NCI-H1048 (cell line): ENCODE measurements at places on chromosomes 4 and X.
A peak's percentile ranks its signal among the peaks of the same experiment; 100 is the strongest.

DNA sequence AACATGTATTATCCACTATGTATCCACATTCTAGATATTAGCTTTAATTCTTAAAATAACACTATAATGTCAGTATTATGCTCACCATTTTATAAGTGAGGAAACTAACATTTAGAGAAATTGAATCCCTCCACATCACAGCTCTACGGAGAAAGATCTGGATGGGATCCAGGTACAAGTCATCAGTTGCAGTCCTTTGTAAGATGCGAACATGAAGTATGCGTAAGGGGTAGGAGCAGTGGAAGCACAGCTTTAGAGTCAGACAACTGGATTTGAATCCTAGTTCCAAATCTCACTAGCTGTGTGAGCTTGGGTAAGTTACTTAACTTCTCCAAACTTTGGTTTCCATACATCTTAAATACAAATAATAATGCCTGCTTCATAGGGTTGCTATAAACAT lies 162.5 kb downstream of the ATP10D start:
- no peak for DNase-seq

DNA sequence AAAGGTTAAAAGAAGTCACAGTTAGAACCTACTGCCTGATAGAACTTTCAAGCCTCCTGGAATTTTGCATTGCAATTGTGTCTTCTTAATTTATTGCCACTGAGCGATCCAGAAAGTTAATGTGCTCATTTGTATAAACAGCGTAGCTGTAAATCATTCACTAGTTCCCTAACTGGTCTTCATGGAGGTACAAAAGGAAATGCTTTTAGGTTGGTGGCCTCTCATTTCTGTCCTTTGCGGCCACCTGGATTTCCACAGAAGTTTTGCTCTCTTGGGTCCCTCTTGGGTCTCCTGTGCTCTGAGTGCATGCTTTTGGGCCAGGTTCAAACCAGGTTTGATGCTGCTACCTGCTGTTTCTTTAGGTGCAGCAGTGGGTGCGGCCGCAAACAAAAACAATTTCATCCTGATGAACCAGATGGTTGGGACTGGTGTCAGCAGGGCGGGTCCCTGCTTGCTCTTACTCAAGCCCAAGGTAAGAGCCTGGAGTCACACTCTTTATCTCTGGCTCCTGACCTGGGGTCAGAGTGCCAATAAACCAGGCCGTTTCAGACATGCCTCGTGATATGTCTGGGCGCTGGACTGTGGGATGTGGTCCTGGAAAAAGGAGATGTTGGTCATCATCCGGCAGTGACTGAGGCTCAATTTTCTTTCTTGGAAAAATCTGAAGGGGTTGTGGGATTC lies 270.1 kb downstream of the PTTG2 start:
- DNase-seq = no peak

- no peak for DNase-seq
Observed at GRCh38 chr4:42159271-42160001, 7.0 kb upstream of the BEND4 start.

DNA sequence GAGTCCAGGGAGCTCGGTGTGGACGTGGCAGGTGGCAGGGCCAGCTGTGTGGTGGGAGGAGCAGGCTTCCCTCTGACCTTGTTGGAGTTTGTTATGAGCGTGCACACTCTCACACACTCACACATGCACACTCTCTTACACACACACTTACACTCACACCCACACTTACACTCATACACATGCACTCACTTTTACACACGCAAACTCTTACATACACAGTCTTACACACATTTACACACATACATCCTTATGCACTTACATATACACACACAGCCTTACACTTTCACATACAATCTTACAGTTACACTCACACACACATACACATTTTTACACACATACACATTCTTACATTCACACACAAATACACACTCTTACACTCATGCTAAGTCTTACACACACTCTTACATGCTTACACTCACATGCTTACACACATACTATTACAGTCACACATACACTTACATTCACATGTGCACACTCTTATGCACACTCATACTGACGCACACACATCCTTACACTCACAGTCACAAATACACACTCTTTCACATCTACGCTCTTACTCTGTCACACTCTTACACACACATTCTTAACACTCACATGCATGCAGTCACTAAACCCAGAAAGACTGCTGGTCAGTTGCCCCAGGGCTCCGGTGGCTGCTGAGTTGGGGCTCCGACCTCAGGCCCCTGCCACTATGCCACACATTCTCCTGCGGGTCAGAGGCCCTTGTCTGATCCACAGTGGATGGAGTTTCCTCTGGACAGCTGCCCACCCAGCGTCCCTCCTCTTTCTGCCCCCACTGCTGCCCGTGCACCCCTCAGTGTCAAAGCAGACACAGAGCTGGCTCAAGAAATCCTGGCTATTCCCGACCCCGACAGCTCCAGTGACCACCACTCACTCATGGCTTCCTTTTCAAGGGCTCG lies 95.8 kb downstream of the ADRA2C start:
- no peak for DNase-seq

GRCh38 chr4:87420276-87420830 lies 2.0 kb upstream of the NUDT9 start:
- DNase-seq = no peak

GRCh38 chrX:21623778-21624501 lies 34.2 kb downstream of the KLHL34 start:
- no peak for DNase-seq

DNA sequence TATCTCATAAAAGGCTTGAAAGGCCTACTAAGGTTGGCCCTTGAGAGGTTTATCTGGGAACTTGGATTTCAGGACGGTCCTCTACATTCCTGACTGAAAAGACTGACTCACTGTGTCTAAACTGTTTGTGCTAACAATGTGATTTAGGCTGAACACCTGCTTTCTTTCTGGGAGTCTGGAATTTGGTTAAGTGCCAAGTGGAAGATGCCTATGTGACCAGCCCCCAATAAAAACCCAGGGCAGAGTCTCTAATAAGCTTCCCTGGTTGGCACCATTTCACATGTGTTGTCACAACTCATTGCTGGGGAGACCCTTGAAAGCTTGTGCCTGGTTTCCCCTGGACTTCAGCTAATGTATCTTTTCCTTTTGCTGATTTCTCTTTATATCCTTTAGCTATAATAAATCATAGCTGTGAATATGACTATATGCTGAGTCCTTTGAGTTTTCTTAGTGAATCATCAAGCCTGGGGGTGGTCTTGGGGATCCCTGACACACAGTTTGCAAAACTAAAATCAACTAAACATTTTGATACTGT lies 55.1 kb downstream of the GPR82 start:
- DNase-seq = no peak

DNA sequence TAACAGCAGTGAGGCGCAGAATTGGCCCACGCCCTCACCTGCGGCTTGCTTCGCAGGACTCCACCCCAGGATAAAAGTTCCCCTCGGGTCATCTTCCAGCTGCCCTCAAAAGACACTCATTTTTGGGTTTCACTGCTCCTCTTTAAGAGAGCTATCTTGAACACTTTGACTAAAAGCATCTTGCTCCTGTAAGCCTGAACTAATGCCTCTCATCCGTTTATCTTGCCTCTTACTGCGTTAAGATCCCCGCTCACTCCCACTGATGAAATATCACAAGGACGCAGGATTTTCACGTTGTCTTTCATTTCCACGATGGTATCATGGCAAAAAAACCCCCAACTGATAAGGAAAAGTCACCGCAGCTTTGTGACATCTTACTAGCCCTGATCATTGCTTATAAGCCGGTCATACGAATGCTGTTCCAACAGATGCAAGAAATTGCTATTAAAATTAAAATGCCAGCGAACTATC lies 591 bp upstream of the ACSL4 start:
- no peak for DNase-seq

DNA sequence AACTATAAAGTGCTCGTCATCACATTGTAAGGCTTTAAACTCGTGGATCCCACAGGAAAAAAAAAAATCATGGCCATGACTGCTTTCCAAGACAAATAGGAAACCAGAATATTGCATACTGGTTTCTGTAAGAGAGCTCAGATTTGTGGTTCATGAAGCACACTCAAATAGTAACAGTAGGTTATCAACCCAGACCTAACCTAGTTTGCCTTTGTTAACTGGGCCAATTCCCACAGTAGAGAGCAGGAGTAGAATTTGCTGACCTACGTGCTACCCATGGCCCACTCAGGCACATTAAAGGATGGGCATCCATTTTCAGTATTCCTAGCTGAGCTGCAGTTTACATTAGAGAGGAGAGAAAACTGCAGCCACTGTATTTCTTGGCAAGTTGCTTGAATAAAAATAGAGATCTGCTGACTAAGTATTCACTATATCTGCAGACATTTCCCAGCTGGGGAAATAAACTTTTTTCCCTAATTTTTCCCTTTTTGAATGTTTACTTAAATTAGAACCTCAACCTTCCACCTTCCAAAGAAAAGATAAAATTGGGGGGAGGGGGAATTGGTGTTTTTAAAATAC lies 218.5 kb downstream of the SPANXN3 start:
- DNase-seq = no peak

GRCh38 chrX:12771445-12772069 lies 19.7 kb upstream of the PRPS2 start:
- peak; percentile 1 for DNase-seq

DNA sequence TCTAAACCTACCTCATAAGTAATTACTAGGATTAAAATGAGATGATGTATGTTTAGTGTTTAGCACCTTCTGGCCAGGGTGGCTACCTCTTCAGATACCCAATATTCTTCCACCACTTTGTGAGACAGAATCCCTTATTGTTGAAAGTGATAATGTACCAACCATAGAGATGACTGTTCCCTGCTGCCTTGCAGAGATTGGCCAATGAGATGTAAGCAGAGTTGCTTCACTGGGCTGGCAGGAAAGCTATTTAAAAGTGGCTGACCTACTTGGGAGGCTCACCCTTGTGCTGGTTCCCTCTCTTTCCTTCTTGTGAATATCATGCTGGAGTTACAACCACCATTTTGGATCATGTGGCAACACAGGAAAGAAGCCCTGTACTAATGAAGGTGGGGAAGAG lies 58.9 kb downstream of the TMEM154 start:
- DNase-seq = no peak

GRCh38 chr4:82352825-82353366 lies 20.9 kb downstream of the HNRNPD start:
- DNase-seq = no peak

DNA sequence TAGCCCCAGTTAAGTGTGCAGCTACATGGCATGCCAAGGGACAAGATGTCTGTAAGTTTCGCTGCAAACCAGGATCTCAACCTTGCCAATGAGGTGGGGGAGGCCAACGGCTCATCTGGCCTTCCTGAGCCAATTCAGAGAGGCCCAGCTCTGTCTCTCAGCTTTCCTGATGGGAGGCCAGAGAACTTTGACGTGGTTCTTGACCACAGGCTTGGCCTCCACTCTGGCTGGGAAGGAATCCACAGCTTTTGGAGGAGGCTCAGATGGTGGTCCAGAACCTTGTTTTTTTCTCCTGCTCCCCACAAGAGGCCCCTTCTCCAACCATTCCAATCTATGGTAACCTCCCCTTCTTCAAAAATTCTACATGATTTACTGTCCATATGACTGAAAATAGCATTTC lies 9.8 kb downstream of the CAPN6 start:
- no peak for DNase-seq

GRCh38 chr4:133866328-133866699 lies 335.3 kb downstream of the PABPC4L start:
- DNase-seq = no peak

GRCh38 chr4:8657381-8658088 lies 65.0 kb downstream of the CPZ start:
- DNase-seq = no peak

GRCh38 chr4:79236785-79237184 lies 89.1 kb downstream of the NAA11 start:
- no peak for DNase-seq

- DNase-seq = no peak
Observed at GRCh38 chrX:115966920-115967319, 203.6 kb upstream of the AGTR2 start.

- DNase-seq = no peak
Observed at GRCh38 chr4:15148691-15149090, 146.4 kb downstream of the CPEB2 start.

DNA sequence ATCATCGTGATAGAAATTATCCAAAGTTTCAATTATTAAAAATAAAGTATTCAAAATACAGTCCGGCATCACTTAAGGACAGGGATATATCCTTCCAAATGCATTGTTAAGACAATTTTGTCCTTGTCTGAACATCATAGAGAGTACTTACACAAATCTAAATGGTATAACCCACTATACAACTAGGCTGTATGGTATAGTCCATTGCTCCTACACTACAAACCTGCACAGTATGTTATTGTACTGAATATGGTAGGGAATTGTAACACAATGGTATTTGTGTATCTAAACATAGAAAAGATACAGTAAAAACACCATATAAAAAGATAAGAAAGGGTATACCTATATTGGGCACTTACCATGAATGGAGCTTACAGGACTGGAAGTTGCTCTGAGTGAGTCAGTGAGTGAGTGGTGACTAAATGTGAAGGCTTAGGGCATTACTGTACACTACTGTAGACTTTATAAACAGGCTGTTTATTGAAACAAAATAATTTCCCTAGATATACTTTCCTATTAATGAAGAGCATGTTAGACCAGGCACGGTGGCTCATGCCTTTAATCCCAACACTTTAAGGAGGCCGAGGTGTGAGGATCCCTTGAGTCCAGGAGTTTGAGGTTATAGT lies 44.8 kb upstream of the PTPN13 start:
- no peak for DNase-seq

DNA sequence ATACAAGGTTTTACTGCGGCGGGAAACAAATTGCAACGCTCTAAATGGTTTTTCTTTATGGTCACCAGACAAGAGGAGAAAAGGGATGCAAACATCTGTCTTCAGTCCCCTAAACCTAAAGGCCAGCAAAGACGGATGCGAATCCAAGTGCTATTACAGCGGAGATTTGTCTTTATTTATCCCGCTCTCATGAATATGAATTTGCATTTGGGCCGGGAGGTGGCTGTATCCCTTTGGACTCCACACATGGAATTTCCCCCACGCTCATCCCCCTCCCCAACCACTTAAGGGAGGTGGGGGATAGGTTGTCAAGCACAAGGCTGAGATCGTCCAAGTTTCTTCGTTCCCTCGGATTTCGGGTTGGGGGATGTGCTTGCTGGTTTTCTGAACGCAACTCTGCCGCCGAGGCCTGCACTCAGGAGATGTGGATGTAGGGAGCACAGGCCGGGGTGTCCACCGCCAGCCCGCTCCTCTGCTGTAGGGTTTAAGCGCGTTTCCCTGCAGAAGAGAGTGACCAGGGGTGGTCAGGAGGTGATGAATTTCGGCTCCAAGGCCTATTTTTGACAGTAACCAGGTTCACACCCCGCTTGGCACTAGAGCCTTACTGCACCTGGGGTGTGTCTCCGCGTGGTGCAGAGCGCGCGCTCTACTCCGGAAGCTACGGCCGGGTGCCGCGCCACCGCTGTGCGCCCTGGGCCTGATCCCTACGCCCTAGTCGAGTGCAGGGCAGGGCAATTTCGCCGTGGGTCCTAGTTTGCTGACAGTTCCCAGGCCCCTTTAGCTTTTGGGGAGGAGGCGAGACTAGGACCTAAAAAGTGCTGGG lies 2.3 kb upstream of the PHOX2B start:
- DNase-seq = no peak

- no peak for DNase-seq
Observed at GRCh38 chr4:100633269-100633668, 115.4 kb upstream of the EMCN start.

GRCh38 chr4:17497890-17498523 lies 13.9 kb downstream of the QDPR start:
- DNase-seq = no peak

GRCh38 chr4:101066626-101067170 lies 280.6 kb downstream of the PPP3CA start:
- DNase-seq = no peak

- no peak for DNase-seq
Observed at GRCh38 chr4:9971711-9972110, 49.6 kb downstream of the SLC2A9 start.

GRCh38 chrX:82589410-82589809 lies 918.7 kb upstream of the POU3F4 start:
- DNase-seq = no peak
